Stimulated activated CD8-positive, alpha-beta memory T cell treated with anti-CD3 and anti-CD28 coated beads, Interleukin-7, amount 100 ng/mL, for 1 hour (primary cell): ENCODE measurements at places on chromosomes 1 and 21.

DNA sequence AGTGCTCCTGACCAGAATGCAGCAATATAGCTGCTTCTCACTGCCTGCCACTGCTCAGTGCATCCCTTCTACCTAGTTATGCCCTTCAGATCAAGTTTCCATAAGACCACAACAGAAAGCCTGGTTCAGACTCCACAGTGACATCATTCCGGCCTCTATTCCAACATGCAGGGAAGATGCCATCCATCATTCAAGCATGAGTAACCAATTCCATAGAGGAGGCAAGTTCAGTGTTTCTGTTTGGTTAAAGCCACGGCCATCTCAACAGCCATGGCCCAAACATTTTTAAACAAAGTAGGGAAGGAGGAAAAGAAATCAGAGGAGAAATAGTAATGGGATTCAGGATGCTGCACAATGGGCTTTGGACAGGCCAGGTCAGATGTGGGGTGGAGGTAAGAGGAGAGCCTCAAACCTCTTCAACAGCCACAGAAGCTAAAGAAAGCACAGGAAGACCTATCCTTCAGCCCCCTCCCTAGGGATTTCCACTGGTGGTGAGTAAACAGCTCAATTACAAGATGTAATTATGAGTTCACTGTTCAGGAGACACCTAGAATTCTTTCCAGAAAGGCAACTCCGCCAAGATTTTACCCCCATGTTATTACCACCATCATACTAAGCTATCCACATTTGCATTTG is 484.9 kb downstream of the SETD4 start:
- DNase-seq = no peak

DNA sequence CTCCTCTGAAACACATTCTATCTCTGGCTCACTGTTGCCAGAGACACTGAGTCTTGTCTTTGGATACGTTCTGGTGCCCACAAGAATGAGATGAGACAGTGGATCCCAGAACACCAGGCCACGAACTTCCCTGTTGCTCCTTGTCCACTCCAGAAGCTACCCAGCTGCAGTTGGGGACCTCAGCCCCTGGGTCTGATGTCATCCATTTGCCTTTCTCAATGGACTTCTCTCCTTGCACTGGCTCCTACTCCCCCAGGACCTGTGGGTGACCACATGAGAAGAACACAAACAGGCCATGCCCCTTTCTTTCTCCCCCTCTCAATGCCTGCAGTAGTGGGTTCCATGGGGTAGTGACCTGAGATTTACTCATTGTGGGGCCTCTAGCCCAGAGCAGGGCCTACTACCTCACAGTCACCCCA is 5.9 kb downstream of the NBPF1 start:
- no peak for DNase-seq

- DNase-seq = no peak
These were observed 12.6 kb downstream of the DAB1 start for GRCh38 chr1:57411262-57411661.

- no peak for DNase-seq
These were observed 21.7 kb upstream of the FNBP1L start for GRCh38 chr1:93426181-93426580.

GRCh38 chr1:162829268-162829667 is 31.7 kb downstream of the CCDC190 start:
- no peak for DNase-seq

DNA sequence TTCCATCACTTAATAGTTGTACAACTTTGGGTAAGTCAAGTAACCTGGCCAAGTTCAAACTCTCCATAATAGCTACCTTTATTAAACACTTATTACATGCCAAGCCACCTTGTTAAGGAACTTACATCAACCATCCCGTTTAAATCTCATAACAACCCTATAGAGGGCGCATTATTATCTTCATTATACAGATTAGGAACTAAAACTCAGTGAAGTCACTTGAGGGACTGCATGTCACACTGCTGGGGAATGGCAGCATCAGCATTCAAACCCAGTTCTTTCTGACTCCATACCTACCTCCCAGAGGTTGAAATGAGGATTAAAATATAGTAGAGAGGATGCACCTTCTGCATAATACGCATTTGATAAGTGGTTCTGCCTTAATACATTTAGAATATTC is 47.1 kb upstream of the PLA2G2C start:
- no peak for DNase-seq

GRCh38 chr21:16070207-16070651 is 340.4 kb downstream of the USP25 start:
- no peak for DNase-seq

DNA sequence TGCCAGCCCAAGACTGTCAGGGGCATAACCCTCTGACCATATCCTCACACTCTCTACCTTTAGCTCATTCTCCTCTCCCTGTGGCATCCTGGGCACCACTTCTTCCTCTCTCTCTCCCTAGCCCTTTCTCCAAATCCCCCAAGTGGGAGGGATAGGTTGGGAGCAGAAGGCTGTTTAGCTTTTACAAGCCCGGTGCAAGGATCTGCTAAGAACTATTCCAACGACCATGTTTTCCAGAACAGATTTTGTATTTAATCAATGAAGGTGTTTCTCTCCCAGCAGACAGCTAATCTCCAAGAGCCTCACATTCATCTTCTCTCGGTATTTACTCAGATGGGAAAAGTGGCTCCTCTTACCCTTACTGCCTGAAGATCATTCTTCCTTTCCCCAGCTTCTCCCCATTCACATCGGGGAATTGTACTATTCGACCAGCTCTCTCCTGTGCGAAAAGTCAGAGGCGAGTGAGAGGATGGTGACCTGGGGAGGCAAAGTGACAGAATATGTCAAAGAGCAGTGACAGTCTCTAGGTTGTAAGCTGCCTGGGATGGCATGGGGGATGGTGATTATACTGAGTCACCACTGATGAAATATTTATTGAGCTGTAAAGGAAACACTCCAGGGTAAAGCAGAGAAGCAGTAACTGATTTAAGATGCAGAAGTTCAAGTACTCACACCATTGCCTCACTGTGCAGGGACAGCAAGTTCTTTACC is 47.0 kb upstream of the RBM15 start:
- no peak for DNase-seq

DNA sequence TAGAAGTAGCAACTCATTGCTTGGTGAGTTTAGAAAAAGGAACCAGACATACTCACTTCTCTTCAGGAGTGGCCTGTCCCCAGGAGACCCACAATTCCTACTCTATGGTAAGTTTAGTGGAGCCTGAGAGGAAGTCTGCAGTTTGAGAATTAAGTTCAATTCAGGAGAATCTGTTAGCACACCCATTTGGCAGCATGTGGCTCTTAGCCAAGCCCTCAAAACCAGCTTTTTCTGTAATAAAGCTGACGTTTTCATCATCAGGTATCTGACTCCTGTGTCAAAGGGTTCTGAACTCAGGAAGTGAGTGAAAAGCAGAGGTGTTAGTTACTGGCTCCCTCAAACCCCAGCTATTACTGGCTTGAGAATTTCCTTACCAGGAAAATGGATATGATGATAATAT is 20.4 kb upstream of the RGS16 start:
- no peak for DNase-seq

DNA sequence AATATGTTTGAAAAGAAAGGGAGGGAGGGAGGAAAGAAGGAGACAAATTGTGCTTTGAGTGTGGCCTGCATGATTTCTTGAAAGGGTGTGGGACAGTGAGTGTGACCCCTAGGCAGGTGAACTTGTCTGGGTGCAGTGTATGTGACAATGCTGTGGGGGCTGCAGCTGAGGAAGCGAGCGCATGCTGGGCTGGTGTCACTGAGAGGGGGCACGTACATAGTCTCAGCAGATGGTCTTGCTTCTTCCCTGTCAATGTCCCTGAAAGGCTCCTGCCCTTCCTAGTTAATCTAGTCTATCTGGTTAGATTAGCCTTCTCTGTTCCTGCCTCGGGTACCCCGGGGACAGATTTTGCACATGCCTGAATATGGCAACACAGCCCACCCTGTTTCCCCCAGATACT is 9.8 kb downstream of the FAAH start:
- no peak for DNase-seq

GRCh38 chr1:76625886-76626678 is 241.2 kb upstream of the ST6GALNAC5 start:
- no peak for DNase-seq

DNA sequence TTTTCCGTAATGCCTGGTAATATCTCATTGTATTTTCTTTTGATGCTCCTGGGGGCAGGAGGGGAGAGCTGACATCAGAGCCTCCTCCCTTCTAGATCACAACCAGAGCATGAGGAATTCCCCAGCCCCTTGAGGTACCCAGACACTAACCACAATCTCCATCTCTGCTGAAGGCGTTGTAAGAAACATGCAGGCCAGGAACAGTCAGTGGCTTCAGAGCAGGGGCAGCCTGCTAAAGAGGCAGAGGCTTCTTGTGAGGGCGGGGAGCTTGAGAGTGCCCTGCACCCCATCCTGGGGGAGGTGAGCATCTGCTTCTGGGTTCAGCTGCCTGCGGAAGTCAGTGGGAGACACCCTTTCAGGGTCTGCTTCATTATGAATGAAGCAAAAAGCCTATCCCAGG is 19.0 kb downstream of the MAPKAPK2 start:
- no peak for DNase-seq

GRCh38 chr1:174995916-174996315 is 3.8 kb upstream of the CACYBP start:
- no peak for DNase-seq

DNA sequence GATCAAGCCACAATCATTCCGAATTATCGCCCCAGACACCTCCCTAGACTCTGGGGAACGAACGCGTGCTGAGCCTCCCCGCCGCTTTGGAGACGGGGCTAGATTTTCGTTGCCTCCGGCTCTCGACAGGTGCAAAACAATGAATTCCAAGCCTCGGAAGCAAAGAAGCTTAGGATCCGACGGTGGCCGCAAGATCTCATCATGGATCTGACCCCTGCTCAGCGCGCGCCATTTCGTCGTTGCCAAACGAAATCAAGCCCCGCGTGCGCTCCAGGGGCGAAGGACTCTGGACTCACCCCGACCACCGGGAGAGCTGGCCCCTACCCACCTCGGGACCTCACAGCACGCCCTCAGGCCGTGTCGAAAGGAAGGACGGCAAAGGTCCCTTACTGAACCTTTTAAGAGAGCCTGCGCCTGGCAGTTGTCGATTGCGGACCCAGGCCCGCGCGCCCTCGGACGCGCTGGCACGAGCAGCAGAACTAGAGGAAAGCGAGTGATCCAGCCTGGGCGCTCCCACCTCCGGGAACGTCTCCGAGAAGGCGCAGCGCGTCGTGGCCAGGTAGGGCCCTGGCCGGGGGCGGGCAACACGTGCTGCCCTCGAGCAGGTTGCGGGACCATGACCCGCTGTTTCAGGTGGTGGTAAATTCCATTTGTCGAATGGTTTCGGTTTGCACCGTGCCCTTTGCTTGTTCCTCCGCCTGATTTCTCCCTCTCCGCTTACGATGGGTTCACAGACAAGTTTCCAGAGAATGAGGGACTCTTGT is 1.6 kb upstream of the RUNX3 start:
- no peak for DNase-seq

- no peak for DNase-seq
These were observed 56.0 kb upstream of the PRELP start for GRCh38 chr1:203419558-203419957.

DNA sequence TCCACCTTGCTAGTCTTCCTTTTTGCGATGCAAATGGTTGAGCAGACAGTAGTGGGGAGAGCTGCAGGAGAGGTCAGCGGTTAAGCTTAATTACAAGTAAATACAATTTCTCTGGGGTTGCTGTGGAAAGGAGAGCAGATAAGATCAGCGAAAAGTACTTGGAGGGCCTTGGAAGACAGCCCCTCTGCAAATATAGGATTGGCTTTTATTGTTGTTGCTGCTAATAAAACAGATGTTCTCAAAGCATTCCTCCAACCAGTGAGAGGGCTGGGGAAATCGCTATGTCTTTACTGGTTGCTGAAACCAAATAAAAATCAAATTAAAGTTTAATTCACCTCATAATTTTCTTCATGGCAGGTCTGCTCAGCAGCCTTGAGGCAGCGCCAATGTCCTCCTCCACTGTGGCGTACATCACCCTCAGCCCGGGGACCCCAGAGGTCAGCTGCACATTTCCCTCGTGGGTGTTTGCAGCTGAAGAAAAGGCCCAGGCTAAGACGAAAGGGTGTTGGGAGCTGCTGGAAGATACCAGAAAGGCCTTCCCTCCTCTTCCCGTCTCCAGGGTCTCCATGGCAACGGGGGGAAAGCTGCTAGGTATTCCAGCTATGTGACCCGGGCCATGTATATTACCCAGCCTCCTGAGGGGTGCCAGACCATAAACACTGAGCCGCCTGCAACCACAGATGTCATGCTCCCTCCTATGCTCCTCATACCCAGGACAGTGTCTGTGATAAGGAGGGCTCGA is 54.6 kb upstream of the POU2F1 start:
- DNase-seq = no peak

DNA sequence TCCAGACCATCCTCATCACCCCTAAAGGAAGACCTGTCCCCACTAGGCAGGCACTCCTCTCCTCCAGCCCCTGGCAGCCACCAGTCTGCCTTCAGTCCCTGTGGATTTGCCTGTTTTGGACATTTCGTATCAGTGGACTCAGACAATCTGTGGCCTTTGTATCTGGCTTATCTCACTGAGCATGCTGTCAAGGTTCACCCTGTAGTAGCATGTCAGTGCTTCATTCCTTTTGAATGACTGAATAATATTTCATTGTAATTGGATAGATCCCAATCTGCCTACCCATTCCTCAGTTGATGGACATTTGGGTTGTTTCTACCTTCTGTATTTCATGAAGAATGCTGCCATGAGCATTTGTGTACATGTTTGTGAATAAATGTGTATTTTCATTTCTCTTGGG is 32.9 kb upstream of the RNF187 start:
- DNase-seq = no peak

GRCh38 chr1:13687151-13687715 is 12.8 kb upstream of the PRDM2 start:
- no peak for DNase-seq

GRCh38 chr1:161499099-161500039 is 5.9 kb upstream of the FCGR2A start:
- no peak for DNase-seq

DNA sequence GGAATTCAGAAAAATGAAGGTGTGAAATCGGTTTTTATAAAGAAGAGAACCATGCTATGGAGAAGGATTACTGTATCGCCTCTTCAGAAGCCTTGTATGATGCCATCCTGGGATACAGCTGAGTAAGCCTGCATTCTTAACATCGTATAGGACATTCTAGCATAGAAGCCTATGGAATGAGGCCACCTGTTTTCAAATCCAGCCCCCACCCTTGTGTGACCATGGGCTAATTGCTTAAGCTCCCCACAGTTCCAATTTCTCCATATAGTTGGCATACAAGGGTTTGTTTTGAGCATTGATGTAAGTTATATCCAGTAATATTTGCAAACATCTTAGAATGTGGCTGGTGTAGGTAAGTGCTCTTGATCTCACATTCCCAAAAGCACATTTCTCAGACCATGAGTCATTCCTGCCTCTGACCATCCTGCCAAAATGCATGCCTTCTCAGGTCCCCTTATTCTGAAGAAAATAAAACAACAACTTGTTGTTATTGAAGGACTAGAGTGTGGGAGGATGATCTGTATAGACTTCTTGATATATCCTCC is 1.5 kb downstream of the OR14A2 start:
- DNase-seq = no peak
